ENCODE measurements at places on chromosomes 1 and 21.

DNA sequence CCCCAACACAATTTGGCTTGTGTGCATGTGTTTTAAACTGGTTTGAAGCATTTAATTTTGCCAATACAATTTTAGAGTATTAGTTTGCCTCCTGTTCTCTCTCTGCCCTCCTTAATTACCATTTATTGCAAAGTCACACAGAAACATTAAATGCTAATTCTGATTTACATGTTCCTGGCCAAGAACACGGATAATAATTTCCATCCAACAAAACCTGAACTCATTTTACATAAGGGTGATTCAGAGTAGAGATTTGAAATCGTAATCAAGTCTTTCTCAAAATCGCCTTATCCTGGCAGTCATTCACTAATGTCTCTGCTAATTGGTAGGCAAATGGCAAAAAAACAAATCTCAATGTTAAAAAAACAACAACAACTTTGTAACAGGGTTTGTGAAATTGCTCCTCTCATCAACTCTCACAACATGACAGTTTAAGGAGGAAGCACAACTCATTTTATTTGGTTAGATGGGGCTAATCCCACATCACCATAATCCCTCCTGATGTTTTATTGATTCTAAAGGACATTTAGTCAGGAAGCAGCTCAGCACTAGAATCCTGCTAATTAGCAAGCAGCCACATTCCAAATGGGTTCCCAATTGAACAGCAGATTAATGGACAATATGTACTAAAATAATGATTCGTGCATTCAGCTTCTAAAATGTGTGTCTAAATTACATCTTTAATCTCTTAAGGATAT is 55.9 kb downstream of the C1orf87 start:
- DNase-seq: no peak

DNA sequence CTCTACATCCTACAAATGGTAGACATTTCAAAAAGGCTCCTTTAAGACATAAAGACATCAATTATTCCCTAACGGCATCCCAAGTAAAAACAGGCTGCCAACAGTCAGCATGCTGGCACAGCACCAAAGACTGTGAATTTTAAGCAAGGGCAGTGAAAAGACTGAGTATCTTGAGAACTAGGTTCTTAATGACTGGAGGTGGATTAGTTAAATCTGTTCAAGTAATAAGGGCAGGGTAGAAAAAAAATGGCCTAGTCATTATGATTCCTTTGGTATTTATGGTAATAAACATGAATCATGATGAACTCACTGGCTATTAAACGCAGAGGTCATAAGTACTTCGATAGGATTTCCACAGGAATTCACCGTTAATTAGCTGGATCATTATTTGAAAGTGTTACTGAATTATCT is 75.2 kb downstream of the KIFAP3 start:
- peak; percentile 49 for DNase-seq

- no peak for DNase-seq
These were observed 28.1 kb downstream of the RABIF start for GRCh38 chr1:202860744-202861419.

GRCh38 chr1:244241438-244241837 is 190.4 kb downstream of the ZBTB18 start:
- no peak for DNase-seq

DNA sequence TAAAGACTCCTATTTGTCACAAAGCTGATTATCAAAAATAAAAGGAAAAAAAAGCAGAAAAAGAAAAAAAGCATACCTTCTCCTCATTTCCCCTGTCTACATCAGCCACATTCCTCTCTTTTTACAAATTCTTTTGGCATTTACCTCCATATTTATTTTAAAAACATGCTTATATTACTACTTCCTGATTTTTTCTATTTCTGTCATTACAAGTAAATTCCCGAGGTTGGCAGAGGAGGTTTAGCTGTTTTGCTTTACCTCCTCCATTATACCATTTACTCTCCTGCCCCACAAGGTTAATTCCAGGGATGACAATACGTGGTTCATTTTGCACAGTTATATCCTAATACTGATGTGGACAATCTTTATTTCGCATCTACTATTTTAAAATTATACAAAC is 26.3 kb upstream of the CD34 start:
- no peak for DNase-seq

DNA sequence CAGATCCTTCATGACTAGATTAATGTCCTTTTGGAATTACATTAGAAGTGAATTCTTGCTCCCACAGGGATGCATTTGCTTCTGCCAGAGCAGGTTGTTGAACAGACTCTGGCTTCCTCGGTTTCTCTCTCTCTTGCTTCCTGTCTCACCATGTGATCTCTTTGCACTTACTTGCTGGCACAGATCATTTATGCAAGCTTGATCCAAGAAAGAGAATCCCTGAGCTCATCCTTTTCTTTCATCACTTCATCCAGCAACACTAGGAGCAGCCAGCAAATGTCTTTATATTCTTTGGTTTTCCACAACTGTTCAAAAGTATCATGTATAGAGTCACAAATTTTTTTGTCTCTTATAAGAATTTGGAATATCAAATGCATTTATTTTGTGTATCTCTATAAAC is 313.5 kb downstream of the ZNF326 start:
- no peak for DNase-seq

- no peak for DNase-seq
These were observed 58.4 kb upstream of the PARP1 start for GRCh38 chr1:226466296-226466695.

All from GOT3 (cell line).